ENCODE measurements at places on chromosomes 2 and 18.

- no peak for DNase-seq
Measured at GRCh38 chr2:47617523-47618271, 165.2 kb upstream of the MSH6 start.

- peak; percentile 20 for DNase-seq
Measured at GRCh38 chr2:22817197-22817596, 567.8 kb upstream of the KLHL29 start.

DNA sequence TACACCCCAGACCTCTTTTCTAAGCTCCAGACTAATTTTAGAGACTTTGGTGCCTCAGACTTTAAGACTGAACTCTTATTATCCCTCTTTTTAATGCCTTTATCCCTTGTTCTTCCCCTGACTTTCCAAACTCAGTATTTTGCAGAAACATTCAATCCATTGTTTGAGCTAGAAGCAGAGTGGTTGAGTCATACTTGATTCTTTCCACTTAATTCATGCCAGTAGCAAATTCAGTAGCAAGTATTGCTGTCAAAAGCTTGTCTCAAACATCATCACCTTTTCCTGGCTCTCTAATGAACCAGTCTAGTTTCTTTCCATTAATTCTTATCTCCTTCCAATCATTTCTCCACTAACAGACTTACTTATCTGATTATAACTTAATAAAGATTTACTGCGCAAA lies 699.7 kb upstream of the ZNF804A start:
- DNase-seq = no peak

DNA sequence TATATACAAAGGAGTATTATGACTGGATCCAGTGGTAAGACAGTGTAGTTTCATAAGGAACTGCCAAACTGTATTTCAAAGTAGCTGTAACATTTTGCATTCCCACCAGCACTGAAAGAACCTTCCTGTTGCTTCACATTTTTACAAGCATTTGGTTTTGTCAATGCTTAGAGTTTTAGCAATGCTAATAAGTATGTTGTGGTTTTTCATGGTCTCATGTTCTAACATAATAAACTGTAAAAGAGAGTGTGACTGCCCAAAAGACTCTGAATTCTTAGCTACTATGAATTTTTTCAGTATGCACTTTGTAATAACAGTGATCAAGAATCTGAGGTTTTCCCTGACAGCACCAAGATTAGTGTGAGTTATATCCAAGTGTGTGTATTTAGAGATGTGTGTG lies 604.2 kb downstream of the XIRP2 start:
- DNase-seq = no peak

GRCh38 chr2:197803033-197803444 lies 1.4 kb upstream of the PLCL1 start:
- DNase-seq = no peak

DNA sequence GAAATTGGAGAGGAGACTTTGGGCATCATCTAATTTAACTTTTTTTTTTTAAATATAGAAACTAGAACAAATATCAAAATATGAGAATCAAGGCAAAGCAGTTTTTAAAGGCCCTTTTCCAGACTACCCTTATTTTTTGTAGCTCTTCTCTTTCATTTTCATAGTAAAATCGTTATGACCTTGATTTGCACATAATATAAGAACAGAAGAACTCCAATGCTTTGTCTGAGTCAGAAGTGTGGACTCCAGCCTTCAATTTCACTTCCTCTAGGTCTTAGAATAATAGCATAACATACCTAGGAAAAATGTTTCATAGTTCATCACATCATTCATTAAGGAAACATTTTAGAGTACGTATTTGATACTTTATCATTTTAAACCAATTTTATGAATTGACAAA lies 74.4 kb downstream of the ANKRD12 start:
- DNase-seq = no peak

GRCh38 chr2:119293254-119293653 lies 69.6 kb downstream of the STEAP3 start:
- DNase-seq = peak; percentile 22

- DNase-seq = no peak
Measured at GRCh38 chr18:48085781-48086487, 155.5 kb upstream of the SMAD2 start.

DNA sequence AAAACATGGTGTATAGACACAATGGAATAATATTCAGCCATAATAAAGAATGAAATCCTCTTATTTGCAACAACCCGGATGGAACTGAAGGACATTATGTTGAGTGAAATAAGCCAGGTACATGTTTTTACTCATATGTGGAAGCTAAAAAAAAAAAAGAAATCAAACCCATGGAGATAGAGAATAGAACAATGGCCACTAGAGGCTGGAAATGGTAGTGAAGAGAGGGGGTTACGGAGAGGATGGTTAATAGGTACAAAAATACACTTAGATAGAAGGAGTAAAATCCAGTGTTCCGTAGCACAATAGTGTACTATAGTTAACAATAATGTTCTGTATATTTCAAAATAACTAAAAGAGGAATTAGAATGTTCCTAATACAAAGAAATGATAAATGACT lies 12.8 kb upstream of the KIAA2012 start:
- no peak for DNase-seq

DNA sequence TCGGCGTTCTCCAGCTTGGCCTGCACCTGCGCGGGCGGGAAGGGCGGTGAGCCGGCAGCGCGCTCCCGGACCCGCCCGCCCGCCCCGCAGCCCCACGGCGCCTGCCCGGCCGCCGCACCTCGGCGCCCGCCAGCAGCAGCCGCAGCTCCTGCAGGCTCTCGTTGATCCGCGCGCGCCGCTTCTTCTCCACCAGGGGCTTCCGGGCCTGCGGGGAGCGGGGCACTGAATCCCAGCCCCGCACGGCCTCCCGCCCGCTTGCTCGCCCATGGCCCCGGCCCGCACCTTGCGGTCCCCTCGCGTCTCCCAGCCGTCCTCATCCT lies 335 bp downstream of the HES6 start:
- DNase-seq = no peak

DNA sequence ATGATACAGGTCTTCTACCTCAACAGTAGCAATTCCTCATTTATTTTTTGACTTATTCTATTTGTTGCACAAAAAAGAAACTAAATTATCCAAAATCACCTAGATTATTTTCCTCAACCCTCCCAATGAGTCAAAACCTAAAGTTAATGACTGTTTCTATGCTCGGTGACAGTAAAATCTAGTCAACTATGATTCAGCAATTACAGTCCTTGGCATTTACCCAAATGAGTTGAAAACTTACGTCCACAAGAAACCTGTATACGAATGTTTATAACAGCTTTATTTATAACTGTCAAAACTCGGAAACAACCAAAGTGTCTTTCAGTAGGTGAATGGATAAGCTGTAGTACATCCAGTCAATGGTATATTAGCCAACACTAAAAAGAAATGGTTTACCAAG lies 439.3 kb downstream of the CBLN2 start:
- DNase-seq = no peak

DNA sequence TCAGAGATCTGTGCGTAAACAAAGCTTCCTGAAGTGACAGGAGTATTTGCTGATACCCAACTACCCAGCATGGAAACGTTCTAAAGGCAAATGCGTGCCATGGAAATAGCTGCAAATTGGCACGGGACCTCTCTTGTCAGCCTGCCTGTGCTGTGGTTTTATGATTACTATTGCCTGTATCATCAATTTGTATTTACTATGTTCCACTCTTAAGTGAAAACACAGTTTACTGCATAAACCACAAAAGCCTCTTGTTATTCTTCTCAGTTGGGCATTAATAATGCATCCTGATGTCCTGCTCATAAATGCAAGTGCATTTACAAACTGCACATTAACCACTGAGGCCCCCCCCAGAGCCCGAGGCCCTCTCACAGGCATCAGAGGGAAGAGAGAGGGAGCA lies 196.6 kb upstream of the SLC35G4 start:
- DNase-seq = no peak

DNA sequence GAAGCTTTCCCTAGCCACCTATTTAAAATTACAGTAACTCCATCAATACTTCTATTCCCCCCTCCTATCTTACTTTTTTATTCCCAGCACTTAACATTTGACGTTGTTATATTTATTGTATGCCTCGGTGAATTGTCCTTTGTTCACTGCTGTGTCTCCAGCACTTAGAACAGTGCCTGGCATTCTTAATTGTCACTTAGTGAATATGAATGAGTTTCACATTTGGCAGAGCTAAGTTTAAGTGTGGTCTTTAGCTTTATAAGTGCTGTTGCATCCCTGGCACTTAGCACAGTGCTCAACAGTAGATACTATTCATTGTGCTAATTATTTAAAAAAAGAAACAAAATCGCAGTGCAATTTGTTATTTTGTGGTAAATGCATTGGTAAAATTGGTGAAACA lies 1.7 kb downstream of the RMP24 start:
- DNase-seq = no peak

DNA sequence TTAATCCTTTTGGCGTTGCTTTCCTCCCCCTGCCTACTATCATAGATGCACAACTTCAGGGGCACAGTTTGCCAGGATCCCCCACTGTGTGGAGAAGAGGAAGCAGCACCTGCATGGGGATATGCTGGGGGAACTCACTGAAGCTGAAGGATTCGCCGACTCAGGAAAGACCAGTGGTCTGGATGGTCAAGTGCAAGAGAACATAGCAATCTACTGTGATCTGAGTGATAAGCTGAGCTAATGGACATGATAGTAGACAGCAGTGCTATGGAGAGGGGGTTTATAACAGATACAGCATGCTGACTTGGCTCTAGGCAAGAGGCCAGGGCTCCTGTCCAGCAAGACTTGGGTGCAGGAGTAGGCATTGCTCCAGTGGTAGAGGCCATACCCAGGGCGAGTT lies 124.4 kb upstream of the NRP2 start:
- no peak for DNase-seq

DNA sequence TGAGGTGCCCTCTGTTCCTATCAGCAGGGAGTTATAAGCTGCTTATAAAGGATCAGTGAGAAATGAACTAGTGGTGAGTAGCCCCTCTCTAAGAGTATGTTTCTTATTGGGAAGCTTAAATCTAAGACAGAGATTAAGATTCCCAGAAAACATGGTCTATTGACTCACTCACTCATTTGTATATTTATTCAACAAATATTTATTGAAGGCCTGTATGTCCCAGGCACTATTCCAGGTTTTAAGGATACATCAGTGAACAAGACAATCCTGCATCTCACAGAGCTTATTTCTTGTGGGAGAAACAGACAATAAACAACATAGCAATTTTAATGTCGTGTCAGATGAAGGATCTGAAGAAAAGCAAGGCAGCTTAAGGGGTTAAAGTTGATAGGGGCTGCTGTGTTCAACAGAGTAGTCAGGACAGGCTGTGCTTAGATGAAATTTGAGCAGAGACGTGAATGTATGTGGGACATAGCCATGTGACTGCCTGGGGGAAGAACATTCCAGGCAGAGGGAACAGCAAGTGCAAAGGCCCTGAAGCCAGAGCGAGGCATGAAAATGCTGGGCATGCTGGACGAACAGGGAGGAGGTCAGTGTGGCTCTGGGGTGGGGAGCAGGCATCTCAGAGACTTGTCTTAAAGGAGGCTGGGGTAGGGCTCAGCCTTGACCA lies 14.8 kb upstream of the PSD4 start:
- no peak for DNase-seq

GRCh38 chr2:43448011-43448821 lies 147.6 kb downstream of the THADA start:
- DNase-seq = no peak

DNA sequence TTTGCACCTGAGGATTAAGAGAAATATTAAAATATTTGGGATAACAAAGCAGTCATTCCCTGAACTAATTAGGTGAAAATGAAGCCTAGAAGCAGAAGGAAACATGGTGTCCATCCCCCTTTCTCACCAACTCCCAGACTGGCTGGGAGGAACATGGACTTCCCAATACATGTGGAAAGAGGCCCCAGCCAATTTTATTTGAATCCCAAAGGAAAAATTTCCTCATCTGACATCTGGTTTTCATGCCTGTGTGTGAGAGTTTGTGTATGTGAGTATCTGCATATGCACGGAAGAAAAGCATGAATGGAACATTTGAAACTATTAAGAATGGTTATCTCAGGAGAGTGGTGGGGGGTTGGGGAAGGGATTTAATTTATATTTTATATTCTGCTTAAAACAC lies 84.3 kb downstream of the COPS8 start:
- DNase-seq = no peak

GRCh38 chr2:188576651-188577050 lies 285.0 kb downstream of the GULP1 start:
- DNase-seq = no peak

- no peak for DNase-seq
Measured at GRCh38 chr2:11444737-11445136, 21.2 kb downstream of the E2F6 start.

GRCh38 chr2:37857575-37858399 lies 67.3 kb upstream of the RMDN2 start:
- DNase-seq = no peak

DNA sequence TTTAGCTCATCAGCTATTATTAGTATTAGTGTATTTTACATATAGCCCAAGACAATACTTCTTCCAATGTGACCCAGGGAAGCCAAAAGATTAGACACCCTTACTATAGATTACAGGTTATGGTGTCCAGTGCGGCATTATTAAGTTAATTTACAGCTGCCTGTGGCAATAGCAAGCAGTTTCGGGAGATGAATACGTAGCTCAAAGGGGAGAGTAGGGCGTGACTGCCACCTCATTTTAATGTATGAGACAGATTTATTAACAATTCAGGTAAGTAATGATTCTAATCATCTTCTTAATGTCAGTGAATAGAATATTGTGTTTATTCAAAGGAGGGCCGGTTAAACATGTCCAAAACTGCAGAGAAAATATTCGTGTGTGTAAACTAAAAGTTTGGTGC lies 6.8 kb upstream of the DSG3 start:
- no peak for DNase-seq

DNA sequence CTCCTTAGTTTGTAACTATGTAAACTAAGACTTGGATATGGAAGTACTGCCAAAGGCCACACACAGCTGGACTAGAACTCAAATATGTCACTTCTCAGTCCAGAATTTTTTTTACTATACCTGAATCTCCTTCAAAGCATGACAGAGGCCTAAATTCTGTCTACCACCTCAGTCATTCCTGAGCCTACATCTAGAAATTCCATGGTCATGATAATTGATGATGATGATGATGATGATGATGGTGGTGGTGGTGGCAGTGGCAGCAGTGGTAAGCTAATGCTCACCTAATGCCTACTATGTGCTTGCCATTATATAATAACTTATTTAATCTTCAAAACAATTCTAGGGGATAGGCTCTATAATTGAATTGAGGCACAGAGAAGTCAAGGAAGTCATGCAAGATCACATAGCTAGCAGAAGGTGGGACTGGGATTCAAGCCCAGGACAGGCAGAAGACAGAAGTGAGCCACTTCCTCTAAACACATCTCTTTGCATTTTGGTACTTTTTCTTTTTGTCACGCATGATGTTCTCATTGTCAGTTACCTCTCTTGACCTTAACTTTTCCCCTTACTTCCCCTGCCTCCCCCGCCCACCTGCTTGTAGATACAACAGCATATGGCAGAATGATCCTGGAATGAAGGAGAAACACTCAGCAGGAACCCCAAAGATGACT lies 539.3 kb downstream of the TNS1 start:
- DNase-seq = no peak

GRCh38 chr2:8403876-8404275 lies 278.0 kb upstream of the ID2 start:
- DNase-seq = no peak

DNA sequence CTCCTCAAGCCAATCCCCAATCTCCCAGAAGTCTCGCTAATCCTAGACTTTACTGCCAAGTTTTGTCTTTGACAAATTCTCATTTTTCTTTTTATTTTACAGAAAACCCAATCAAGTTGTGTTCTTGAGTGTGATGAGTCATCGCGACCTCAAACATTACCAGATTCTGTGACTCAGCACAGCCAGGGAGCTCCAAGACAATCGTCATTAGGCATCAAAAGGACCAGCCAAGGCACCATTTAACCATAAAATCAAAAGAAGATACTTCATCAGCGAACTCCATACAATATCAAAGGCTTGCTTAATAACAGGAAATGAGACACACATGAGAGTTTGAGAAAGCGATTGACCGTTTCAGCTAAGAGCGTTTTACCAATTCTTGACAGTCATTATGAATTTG lies 146.2 kb upstream of the AGAP1 start:
- DNase-seq = peak; percentile 20

Measured in epithelial cell of proximal tubule (primary cell).